ENCODE measurements at places on chromosomes 1 and 21.

DNA sequence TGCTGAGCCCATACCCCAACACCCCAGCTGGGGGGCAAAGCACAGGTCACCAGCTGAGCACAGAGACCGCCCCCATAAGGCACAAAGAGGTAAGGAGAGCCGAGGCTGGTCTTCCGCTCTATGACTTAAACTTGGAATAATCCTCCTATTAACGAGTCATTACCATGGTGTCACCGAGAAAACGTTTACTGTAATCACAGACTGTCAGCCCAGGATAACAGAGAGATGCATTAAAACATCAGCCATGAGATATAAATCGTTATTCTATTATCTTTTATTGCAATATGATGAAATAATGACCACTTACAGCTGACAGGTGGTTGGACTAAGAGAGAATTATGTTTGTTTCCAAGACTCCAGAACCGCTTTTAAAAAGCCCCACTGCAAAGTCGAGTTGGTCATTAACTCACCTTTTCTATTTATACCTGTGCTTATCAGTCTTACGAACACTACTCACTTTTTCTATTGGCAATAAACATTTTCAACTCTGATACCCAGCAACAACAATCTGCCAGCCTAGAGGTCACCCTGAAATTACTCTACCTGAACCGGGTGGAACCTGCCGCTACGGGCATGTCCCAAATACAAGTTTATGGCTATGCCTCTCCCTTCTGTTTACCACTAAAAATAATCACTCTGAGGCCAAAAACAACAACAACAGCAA lies 21.5 kb downstream of the NPHP4 start:
- no peak for DNase-seq

DNA sequence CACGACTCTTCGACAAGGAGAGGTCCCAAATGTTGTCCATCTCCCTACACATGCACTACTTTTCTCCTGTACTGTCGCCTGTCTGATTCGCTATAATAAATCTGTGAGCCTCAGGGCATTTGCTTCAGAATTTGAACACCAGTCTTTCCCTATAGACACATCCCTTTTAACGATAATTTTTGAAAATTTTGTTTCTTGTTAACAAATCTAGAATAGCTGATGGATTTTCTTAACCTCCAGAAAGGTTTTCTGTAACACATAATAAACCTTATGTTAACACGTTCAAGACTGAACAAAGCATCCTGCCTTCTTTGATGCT lies 704 bp downstream of the CAPZA1 start:
- DNase-seq, result no peak

DNA sequence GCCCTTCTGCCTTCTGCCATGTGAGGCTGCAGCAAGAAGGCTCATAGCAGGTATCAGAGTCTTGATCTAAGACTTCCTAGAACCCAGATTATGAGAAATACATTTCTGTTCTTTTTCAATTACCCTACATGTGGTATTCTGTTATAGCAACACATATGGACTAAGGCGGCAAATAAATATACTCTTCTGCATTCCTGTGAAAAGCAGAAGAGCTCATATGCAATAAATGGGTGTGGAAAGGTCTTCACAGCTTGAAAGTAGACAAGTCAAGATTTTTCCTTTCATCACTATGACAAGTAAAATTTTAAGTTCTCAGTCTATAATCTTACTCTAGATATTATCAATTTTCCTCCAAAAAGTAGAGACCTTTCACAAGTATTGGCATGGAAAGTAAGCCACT lies 36.6 kb downstream of the TNFSF18 start:
- no peak for DNase-seq

DNA sequence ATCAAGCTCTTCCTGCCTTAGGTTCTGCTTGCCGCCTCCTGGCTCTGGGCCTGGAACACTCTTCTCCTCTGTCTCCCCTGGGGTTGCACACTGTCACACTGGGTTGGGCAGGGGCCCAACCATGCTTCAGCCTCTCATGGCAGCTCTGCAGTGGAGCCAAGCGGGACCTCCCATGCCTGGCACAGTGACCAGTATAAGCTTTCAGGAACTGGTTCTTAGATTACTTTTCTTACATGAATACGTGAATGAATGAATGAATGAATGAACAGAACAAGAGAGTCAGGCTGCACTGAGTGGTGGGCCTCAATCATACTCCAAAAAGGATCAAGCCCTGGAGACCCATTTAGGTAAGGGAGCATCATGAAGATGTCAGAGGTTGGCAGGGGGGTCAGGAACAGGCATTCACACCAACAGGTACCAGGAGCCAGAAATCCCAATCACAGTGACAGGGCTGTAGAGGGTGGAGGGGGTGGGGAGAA lies 30.8 kb upstream of the TMEM125 start:
- DNase-seq, result no peak

- no peak for DNase-seq
Measured at GRCh38 chr1:94501426-94501825, 40.1 kb downstream of the F3 start.

- no peak for DNase-seq
Measured at GRCh38 chr1:44347280-44347679, 7.8 kb downstream of the ERI3 start.

GRCh38 chr21:8998946-8999681 lies 1522.3 kb upstream of the TPTE start:
- no peak for DNase-seq

DNA sequence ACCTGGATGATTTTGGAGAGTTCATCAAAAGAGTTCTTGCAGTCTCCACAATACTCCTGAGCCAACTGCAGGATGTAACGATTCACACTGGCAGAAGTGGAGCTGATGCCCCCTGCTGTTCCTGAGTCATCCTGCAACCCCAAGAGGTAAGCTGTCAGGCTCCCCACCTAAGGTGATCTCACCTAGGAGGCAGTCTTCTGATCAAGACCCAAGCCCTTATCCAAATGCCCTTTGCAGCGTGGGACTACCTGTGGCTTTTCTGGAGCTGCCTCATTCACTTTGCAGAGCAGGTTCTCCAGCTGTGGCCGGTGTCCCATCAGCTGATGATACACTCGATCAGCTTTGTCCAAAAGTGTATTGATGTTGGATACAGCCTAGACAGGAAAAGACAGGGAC lies 96.4 kb downstream of the UBR4 start:
- DNase-seq, result no peak

GRCh38 chr1:37540036-37540785 lies 13.9 kb downstream of the SNIP1 start:
- no peak for DNase-seq

GRCh38 chr1:208137193-208137592 lies 107.0 kb downstream of the PLXNA2 start:
- DNase-seq, result no peak
